Osteocyte (in vitro differentiated cells): ENCODE measurements at places on chromosomes 2 and 18. TPM values are rescaled to one million over a fixed set of nuclear protein-coding genes. Genes with fewer than 3 reads are reported as not detected.

DNA sequence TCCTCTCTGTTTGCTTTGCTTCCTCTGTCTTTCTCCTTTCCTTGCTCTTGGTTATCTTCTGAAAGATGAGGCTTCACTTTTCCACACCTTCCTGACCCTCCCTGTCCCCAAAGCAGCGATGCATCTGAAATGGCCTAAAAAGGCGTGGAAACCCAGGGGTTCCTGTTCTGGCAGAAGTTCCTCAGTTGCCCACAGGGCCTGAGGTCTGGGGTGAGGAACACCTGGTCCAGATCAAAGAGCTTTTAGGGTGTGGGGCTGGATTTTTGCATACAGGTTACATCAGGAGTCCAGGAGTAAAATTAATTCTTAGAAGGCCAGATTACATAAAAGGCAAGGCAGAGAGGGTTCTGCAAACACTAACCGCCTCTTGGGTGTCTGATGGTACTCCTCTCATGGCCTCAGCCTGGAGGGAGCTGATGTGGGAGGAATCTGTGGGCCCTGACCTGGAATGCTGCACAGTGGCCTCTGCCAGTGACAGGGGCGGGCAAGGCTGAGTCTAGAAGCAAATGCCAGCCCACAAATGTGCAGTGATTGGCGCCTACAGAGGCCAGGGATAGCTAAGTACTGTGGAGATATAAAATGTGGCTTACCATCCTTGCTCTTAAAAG lies 41.8 kb downstream of the INPP4A start:
- H3K36me3 ChIP-seq: no peaks in the 10 kb centered on the region
- no peaks in the 10 kb centered on the region for H3K27me3 ChIP-seq
- no peak overlapping the region for H3K4me3 ChIP-seq
- no peak for DNase-seq
- no peak overlapping the region for H3K27ac ChIP-seq
- H3K4me1 ChIP-seq: peaks cover 17% of the 10 kb centered on the region

Gene RGPD4
- total RNA-seq: 0.05 and 0.18 TPM in 2 replicates

- no peak for DNase-seq
- H3K36me3 ChIP-seq: peaks cover 5% of the 10 kb centered on the region
- H3K4me3 ChIP-seq: no peak overlapping the region
- peaks cover 56% of the 10 kb centered on the region for H3K4me1 ChIP-seq
These were observed 111.9 kb upstream of the COL5A2 start for GRCh38 chr2:189291460-189291859.

Gene GFPT1
- 48.3 and 59.3 TPM in 2 replicates for total RNA-seq

DNA sequence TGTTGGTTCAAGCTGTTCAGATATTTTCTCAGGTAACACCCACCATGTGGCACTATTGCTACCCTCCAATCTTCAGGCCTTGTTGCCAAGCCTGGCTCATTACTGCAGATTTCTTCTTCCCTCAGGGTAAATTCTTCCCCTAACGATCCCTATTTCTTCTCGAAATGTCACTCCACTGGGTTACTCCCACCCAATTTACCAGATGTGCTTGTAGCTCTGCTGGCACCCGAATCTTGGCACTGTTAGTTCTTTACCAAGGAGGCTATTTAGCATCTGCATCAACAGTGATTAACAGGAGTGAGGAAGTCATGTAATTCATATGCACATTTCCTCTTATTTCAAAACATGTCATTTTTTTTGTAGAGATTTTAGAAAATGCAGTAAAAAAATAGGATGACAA lies 217.1 kb upstream of the CYRIA start:
- H3K27me3 ChIP-seq: no peaks in the 10 kb centered on the region
- H3K27ac ChIP-seq: no peak overlapping the region
- no peak for DNase-seq
- no peaks in the 10 kb centered on the region for H3K36me3 ChIP-seq
- no peak overlapping the region for H3K4me3 ChIP-seq

- H3K4me3 ChIP-seq: no peak overlapping the region
- no peak for DNase-seq
- H3K27ac ChIP-seq: no peak overlapping the region
- H3K27me3 ChIP-seq: no peaks in the 10 kb centered on the region
- H3K4me1 ChIP-seq: peaks cover 4% of the 10 kb centered on the region
- H3K36me3 ChIP-seq: no peaks in the 10 kb centered on the region
These were observed 168.6 kb downstream of the ETAA1 start for GRCh38 chr2:67565761-67566160.
